Small intestine (tissue), 16 donors: ENCODE measurements at places on chromosomes 3 and 15. TPM values are rescaled to one million over a fixed set of nuclear protein-coding genes. Genes with fewer than 3 reads are reported as not detected.

ALCAM gene
- polyA plus RNA-seq, result 9.2 TPM

ERC2 gene
- polyA plus RNA-seq, result not detected

GTF2E1 gene
- 10.5 TPM for polyA plus RNA-seq

MRPL47 gene
- 56.0 TPM for polyA plus RNA-seq

TUSC7 gene
- polyA plus RNA-seq, result not detected

RAB6B gene
- polyA plus RNA-seq, result not detected
